ENCODE measurements at places on chromosomes 7 and 10. TPM values are rescaled to one million over a fixed set of nuclear protein-coding genes. Genes with fewer than 3 reads are reported as not detected.
A peak's percentile ranks its signal among the peaks of the same experiment; 100 is the strongest.

Gene SLC13A1
- not detected for polyA plus RNA-seq

DNA sequence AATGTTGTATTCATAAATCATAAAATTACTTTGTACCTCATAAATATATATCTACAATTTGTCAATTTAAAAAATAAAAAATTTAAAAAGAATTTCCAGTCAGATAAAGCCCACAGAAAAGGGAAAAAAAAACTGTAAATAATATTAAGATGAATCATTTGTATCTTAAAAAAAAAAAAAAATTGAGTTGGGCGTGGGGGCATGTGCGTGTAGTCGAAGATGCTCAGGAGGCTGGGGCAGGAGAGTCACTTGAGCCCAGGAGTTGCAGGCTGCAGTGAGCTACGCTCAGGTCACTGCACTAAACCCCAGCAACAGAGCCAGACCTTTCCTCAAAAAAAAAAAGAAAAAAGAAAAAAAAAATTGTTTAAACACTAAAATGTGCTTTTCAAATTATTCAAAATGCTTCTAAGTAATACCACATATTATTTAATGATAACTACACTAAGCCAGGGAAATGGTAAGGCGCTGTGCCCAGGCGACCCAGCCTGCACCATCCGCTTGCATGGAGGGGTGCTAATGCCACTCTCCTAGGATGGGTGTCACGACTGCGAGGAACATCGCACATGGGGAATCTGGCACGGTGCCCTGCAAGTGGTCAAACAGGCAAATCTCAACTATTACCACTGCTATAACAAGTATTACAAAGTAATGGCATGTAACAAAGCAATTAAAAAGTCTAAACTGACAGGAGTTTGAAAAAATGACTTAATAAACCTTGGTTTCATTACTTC lies 15.4 kb downstream of the GLUD1 start:
- peaks cover 29% of the 10 kb centered on the region for H3K4me1 ChIP-seq
- no peak overlapping the region for H3K4me3 ChIP-seq
- no peaks in the 10 kb centered on the region for H3K27me3 ChIP-seq
- H3K27ac ChIP-seq, result no peak overlapping the region
- DNase-seq, result no peak

DNA sequence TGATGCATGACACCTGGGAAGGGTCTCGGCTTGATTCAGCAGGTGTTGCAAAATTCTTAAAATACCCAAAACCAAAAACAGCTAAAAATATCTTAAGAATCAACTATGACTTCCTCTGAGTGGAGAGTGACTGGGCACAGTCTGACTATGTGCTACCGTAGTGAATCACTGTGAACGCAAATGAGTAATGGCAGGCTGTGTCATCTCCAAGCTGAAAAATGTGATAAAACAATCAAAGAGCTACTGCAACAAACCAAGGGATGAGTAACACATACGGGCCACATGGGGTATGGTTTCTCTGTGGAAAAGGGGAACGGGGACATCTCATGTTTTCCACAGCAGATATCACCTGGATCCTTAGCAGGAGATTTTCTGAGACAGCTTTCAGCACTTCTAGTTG lies 127.5 kb downstream of the ABCA13 start:
- no peaks in the 10 kb centered on the region for H3K27me3 ChIP-seq
- no peak for DNase-seq
- H3K4me1 ChIP-seq, result no peaks in the 10 kb centered on the region

GRCh38 chr7:42856605-42856987 lies 55.3 kb downstream of the C7orf25 start:
- H3K4me1 ChIP-seq, result no peaks in the 10 kb centered on the region
- no peak for DNase-seq
- H3K27me3 ChIP-seq, result no peaks in the 10 kb centered on the region
- no peaks in the 10 kb centered on the region for H3K36me3 ChIP-seq

- no peaks in the 10 kb centered on the region for H3K27me3 ChIP-seq
- no peak overlapping the region for H3K4me3 ChIP-seq
- peak overlapping the region; percentile 65 for H3K27ac ChIP-seq
- H3K4me1 ChIP-seq, result peaks cover 90% of the 10 kb centered on the region
Measured at GRCh38 chr7:2734084-2734686, 46.2 kb downstream of the AMZ1 start.

Gene RADIL
- 0.24 TPM for polyA plus RNA-seq

DNA sequence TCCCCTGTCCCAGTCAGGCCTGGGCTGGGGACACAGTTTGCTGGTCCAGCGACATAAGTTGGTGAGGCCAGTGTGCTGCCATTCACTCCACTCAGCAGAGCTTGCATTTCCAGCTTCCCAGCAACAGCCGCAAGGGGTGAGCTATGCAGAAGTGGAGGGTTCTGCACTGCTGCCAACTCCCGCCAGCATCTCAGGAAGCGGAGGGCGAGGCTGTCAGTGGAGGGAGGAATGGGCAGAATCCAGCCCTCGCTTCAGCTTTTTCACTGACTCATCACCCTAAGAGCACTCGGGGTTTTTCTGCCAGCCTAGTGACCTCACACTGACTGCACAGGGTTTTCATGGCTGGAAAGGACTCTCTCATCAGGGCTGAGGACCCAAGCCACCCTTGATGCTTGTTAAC lies 625.1 kb upstream of the MKI67 start:
- DNase-seq, result no peak
- no peaks in the 10 kb centered on the region for H3K36me3 ChIP-seq
- H3K27me3 ChIP-seq, result no peaks in the 10 kb centered on the region
- H3K4me3 ChIP-seq, result no peak overlapping the region

DNA sequence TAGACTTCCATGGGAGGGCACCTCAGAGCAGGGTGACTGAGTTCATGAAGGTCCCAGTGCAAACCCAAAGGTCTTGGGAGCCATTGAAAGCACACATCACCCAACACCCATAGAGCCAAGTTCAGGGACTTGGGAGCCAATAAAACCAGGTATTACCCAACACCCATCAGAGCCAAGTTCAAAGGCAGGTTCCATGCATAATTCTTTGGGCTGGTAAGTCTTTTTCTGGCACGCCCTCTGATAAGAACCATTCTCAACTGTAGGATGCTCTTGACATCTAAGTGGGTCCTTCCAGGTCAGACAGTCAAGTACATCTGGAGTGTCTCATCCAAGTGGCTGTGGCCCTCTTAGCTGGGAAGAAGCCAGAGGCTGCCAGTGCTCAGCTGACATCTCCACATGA lies 63.2 kb downstream of the EBF3 start:
- no peak overlapping the region for H3K4me3 ChIP-seq
- no peak for DNase-seq
- H3K27ac ChIP-seq, result no peak overlapping the region
- H3K36me3 ChIP-seq, result no peaks in the 10 kb centered on the region

DNA sequence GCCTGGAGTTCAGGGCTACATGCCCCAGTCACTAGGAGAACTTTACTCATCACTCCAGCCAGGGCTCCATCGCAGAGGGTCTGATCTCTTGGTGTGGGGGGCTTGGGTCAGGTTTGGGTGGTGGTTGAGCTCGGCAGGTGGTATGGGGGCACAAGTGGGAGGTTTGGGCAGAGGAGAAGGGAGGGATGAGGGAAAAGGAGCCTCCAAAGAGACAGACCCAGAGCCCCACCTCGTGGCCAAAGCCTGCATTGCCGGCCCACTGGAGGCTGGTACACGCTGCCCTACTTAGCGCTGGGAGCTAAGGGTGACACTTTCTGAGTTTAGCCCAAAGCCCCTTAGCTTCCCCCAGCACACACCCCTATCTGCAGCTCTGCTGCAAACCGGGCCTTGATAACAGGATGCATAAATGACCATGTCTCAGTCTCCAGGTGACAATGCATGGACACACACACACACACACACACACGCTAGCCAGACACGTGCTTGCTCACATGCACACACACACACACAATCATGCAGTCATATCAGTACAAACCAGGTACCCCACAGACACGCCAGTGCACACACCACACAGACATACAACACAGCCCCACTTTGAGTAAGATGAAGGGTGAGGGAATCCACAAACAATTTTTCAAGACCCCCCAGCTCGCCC lies 14.7 kb downstream of the LZTS2 start:
- peaks cover 38% of the 10 kb centered on the region for H3K27me3 ChIP-seq
- DNase-seq, result peak; percentile 93
- no peak overlapping the region for H3K4me3 ChIP-seq
- peaks cover 36% of the 10 kb centered on the region for H3K4me1 ChIP-seq

GRCh38 chr7:91780521-91780920 lies 100.0 kb downstream of the MTERF1 start:
- no peaks in the 10 kb centered on the region for H3K36me3 ChIP-seq
- H3K27me3 ChIP-seq, result no peaks in the 10 kb centered on the region
- DNase-seq, result no peak
- H3K27ac ChIP-seq, result no peak overlapping the region
- H3K4me3 ChIP-seq, result no peak overlapping the region

GRCh38 chr10:6023661-6024333 lies 38.4 kb downstream of the IL2RA start:
- no peak for DNase-seq
- H3K4me3 ChIP-seq, result no peak overlapping the region
- H3K4me1 ChIP-seq, result no peaks in the 10 kb centered on the region

Gene VIPR2
- 0.58 TPM for polyA plus RNA-seq

- H3K4me1 ChIP-seq, result no peaks in the 10 kb centered on the region
- H3K4me3 ChIP-seq, result no peak overlapping the region
- no peak overlapping the region for H3K27ac ChIP-seq
Measured at GRCh38 chr7:26497801-26498596, 206.3 kb downstream of the SNX10 start.

Gene OR2A2
- polyA plus RNA-seq, result not detected

- no peaks in the 10 kb centered on the region for H3K36me3 ChIP-seq
- no peak overlapping the region for H3K4me3 ChIP-seq
- no peaks in the 10 kb centered on the region for H3K27me3 ChIP-seq
- peaks cover 36% of the 10 kb centered on the region for H3K4me1 ChIP-seq
- DNase-seq, result no peak
Measured at GRCh38 chr10:113094114-113094486, 144.1 kb downstream of the TCF7L2 start.

DNA sequence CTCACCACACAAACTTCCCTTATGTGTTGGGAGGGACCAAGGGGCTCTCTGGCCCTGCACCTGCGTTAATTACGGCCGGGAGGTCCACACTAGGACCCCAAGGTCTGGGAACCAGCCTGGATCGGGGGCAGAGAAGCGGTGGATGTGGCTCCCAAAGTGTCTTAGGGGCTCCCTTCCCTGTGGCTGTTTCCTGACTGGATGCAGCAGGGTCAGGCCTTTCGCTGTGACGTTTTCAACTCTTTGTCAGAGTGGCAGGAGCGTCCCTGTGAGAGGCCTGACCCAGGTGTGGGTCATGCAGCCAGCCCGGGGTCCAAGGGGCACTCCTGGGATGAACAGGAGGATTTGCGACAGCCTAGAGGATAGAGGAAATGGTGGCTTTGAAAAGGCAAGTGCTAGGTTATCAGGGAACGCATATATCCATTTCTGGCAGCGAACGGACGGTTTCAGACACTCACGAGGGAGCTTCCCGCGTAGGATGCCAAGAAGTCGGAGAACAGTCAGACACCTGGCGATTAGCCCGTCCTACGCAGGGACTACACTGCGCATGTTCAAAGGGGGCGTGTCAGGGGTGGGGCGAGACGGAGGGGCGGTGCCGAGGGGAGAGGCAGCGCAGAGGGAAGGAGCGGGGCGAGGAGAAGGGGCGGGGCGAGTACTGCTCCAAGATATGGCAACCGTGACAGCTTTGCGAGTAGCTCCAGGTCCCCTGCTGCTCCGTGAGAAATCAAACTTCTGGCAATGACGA lies 46.2 kb upstream of the ZNF716 start:
- H3K27ac ChIP-seq, result peak overlapping the region; percentile 69
- H3K36me3 ChIP-seq, result no peaks in the 10 kb centered on the region
- H3K27me3 ChIP-seq, result no peaks in the 10 kb centered on the region
- peak overlapping the region; percentile 36 for H3K4me3 ChIP-seq

GRCh38 chr7:32224276-32224675 lies 154.1 kb upstream of the PDE1C start:
- DNase-seq, result no peak
- no peaks in the 10 kb centered on the region for H3K4me1 ChIP-seq
- H3K4me3 ChIP-seq, result no peak overlapping the region
- no peaks in the 10 kb centered on the region for H3K36me3 ChIP-seq
- H3K27ac ChIP-seq, result no peak overlapping the region

Gene SLC13A4
- polyA plus RNA-seq, result 0.16 TPM

Gene ZNF248
- polyA plus RNA-seq, result 4.9 TPM

GRCh38 chr7:37357637-37357996 lies 91.0 kb downstream of the ELMO1 start:
- H3K4me3 ChIP-seq, result no peak overlapping the region
- no peak for DNase-seq
- no peak overlapping the region for H3K27ac ChIP-seq
- peaks cover 37% of the 10 kb centered on the region for H3K4me1 ChIP-seq
- H3K36me3 ChIP-seq, result no peaks in the 10 kb centered on the region

Gene AMZ1
- polyA plus RNA-seq, result 1.6 TPM

Gene TMEM196
- not detected for polyA plus RNA-seq

Gene ELFN1
- polyA plus RNA-seq, result 0.70 TPM

DNA sequence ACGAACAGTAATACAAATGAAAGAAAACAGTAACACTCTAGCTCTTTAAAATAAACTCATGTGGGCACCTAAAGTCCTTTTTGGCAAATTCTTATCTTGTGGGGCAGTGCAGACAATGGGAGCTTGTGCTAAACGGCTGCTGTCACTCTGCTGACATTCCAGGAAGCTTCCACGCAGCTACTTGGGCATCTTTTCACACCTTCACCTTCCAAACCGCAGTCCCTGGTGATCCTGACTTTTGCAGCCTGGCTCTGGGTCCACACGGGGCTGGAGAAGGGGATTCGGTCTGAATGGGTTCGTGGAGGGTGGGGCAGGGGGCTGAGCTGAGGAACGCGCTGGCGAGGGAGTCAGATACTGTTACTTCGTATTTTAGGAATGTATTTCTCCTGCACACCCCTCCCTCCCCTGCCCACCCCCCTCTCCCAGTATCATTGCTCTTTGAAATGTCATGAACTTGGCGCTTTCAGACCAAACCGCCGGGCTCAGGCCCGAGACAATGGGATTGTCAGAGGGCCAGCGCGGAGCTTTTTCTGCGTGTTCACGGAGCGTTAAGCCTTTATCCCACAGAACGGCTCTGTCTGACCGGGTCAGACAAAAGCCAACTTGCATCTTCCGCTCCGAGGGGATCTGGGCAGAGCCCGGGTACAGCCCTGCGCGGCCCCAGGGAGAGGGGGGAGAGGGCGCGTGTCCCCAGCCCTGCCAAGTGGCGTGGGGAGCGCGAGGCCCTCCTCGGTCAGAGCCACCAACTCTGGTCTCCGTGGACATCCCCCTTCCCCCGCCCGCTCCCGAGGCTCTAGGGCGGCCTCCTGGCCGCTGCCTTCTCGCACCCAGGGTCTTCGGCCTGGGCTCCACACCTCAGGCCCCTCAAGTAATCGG lies 76.7 kb upstream of the EN2 start:
- peaks cover 48% of the 10 kb centered on the region for H3K4me1 ChIP-seq
- no peak overlapping the region for H3K4me3 ChIP-seq
- peak; percentile 64 for DNase-seq

DNA sequence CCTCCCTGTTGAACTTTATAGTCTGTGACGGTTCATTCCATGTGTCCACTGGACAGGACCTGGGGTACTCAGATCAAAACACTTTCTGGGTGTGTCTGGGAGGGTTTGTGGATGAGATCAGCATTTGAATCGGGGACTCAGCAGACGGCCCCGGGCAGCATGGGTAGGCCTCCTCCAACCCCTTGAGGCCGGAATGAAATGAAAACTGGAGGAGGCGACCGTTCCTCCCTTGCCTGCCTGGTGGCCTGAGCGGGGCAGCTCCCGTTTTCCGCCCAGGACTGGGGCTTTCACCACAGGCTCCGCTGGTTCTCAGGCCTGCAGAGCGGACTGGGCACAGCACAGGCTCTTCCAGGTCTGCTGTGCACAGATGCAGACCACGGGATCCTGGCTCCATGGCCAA lies 247.7 kb downstream of the MAD1L1 start:
- H3K27me3 ChIP-seq, result no peaks in the 10 kb centered on the region
- H3K36me3 ChIP-seq, result no peaks in the 10 kb centered on the region
- H3K4me3 ChIP-seq, result no peak overlapping the region
- peak; percentile 61 for DNase-seq
